ENCODE measurements at places on chromosomes 11 and 22.

DNA sequence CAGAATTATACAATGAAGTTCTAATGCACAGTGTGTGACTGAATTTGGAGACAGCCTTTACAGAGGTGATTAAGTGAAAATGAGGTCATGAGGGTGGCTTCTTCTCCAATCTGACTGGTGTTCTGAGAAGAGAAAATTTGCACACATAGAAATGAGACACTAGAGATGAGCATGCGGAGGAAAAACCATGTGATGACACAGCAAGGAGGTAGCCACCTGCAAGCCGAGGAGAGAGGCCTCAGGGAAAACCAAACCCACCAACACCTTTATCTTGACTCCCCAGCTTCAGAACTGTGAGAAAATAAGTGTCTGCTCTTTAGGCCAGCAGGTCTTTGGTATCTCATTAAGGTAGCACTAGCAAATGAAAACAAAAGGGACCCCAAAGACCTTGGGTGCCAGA is 93.2 kb downstream of the GGTLC2 start:
- DNase-seq = no peak

DNA sequence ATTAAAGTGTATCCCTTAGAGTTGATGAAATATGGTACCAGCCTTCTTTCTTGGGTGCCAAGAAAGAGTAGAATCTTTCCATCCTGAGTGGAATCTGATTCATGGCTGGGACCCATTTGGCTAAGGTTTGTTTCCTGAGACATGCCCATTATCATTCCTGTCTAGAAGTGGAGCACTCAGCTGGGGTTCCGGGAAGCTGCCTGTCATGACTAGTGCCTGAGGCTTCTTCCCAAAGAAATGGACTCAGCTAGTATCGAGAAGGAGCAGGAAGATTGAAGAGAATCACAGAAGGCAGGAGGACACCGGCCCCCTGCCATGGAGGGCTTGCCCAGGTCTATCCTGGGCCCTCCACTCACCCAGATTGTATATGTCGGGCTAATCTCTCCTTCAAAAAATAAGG is 57.6 kb downstream of the KREMEN1 start:
- DNase-seq = no peak

- no peak for DNase-seq
Observed at GRCh38 chr11:80307676-80308075, 866.8 kb upstream of the TENM4 start.

GRCh38 chr11:61732705-61733104 is 19.7 kb upstream of the MYRF start:
- no peak for DNase-seq

DNA sequence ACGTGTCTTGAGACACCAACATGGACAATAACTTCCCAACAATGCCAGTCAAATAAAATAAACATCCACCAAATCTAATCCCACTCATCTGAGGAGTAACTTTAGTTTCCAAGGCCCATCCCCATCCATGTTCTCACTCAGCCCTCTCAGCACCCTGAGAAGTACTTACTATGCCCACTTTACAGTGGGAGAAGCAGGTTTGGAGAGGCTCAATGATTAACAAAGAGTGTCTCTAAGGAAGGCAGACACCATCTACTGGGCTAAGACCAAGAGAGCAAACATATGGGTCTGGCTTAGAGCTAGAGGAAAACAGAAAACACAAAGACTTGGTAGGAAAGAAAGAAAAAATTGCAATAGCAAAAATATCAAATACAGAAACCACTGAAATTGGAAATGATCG is 11.3 kb downstream of the POLDIP3 start:
- DNase-seq = no peak

DNA sequence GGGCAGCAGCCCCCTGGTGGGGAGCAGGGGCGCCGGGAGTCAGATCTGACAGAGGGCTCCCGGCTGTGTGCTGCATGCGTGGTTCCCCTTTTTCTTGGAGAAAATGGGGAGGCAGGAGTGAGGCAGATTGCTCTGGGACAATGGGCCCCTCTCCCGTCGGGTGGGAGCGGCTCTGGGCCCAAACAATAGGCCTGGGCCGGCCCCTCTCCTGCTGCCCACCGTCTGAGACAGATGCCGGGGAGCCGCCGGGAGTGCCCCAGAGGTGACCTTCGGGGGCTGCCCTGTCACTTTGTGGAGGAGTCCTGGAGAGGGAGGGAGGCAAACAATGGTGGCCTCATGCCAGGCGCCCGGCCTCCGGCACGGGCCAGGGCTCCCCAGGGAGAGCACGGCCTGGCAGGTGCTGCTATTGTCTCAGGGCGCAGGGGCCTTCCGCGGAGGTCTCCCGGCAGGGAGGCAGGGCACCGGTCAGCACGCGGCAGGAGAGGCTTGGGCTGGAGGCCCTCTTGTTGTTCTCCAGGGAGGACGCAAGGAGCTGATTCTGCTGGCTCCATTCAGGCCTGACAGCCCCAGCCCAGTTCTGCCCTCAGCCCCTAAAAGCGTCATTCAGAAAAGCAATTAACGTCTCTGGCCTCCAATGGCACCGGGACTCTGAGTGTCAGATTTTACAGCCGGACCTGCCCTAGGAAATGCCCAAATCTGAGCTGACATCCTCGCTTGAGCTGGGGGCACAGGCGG is 44.8 kb downstream of the SMIM38 start:
- DNase-seq = no peak

GRCh38 chr11:85903406-85903805 is 48.2 kb downstream of the CCDC83 start:
- DNase-seq = no peak

GRCh38 chr22:30902496-30903357 is 65.8 kb downstream of the MORC2 start:
- DNase-seq = no peak

DNA sequence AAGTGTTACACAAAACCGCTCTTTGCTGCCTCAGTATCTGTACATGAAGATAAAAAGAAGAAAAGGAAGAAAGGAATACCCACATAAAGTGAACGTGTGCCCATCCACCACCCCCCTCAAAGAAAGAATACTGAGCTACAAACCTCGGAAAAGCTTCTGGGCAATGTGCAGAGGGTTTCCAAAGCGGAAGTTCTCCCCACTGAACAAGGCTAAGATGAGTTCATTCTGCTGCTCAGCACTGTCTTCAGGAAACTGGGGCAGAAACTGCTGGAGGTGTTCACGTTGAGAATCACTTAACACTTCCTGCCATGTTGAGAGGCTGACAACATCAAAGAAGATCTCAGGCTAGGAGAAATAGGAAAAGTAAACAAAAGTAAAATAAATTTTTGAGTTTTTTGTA is 6.9 kb downstream of the NFRKB start:
- no peak for DNase-seq

DNA sequence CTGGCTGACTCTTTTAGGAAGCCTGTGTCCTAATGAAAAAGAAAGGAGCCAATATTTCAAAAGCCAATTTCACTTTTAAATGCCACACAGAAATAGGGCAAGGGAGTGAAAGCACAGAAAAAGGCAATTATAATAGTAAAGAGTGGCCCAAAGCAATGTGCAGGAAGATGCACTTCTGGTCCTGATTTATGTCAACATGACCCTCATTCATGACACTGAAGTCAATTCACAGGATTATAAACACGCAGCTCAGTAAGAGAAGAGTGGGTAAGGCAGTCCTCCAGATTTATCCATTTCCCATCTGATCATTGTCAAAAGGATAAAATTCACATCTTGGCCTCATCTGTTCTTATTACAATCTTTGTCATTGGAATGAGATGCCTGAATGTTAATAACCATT is 1049.7 kb upstream of the RAG2 start:
- DNase-seq = no peak

DNA sequence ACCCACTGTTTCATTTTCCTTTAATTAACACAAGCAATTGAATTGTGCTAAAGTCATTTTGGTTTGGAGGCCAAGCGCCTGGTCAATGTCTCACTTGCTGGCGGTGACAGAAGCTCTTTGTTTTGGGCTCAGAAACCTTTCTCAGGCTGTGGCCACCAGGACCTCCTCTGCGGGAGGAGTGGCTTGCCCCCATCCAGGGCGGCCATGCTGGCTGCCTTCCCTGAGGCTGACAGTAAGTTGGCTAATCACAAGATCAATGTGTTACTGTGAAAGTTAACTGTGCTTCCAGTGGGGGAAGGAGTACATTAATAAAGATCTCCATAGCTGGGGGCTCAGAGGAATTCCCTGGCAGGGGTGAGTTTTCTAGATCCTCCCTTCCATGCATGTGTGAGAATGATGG is 1074.5 kb downstream of the NTM start:
- DNase-seq = no peak

DNA sequence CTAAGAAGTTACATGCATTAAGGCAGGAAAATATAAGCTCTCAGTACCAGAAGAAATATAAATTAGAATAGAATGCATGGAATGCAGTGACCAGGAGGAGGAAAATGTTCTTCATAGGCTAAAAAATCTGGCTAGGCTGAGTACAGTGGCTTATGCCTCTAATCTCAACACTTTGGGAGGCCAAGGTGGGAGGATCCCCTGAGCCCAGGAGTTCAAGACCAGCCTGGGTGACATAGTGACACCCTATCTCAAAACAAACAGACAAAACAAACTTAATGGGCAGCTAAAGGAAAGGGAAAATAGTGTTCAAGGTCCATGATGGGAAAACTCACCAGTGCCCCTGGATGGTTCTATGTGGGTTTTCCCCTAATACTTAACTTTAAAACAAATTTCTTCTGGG is 78.3 kb upstream of the RASSF10 start:
- DNase-seq = no peak

- DNase-seq = no peak
Observed at GRCh38 chr22:37640591-37641560, 1.4 kb downstream of the SH3BP1 start.

DNA sequence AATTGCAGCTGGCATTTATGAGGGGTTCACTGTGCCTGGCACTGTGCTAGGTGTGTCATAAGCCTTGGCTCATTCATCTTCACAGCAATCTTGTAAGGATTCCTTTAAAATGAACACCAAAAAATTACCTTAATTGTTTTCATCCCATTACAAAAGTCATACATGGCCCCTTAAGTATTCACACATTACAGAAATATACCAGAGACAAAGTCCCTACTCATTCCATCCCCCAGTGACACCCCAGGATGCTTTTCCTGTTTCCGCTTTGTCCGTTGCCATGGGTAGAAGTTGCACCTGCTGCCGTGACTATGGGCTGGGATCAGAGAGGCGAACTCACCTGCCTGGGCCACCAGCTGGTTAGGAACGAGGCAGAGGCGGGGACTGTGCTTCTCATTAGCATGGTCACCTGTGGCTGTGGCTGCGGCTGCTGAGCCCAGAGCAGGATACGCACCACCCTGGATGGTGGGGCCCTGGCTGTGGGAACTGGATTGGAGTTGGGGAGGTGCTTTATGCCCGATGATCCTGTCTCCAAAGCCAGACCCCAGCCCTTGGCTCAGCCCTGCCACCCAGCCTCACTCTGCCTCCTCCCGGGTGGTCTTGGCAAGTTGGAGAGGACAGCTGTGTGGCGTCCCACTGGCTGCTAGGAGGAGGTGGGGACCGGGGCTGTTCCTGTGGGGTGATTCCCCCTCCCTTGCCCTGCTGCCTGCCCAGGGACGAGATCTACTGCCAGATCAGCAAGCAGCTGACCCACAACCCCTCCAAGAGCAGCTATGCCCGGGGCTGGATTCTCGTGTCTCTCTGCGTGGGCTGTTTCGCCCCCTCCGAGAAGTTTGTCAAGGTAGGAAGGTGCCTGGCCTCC is 60.8 kb downstream of the MYO7A start:
- no peak for DNase-seq

DNA sequence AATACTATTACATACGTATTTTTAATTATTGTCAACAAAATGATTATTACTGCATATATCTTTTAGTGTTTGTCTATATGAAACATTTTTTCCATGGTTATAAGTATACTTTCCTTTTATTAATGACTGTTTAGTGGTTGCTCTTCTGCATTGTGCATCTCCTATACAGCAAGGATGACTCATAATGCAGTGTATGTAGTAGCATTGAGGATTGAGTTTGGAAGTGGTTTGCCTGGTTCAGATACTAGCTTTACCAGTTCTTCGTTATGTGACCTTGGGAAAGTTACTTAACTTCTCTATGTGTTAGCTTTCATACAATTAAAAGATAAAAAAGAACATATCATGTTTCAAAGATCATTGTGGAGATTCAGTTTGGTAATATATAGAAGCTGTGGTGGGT is 44.1 kb downstream of the CHORDC1 start:
- no peak for DNase-seq

GRCh38 chr11:1156506-1157340 is 1.0 kb upstream of the MUC5AC start:
- DNase-seq = no peak

DNA sequence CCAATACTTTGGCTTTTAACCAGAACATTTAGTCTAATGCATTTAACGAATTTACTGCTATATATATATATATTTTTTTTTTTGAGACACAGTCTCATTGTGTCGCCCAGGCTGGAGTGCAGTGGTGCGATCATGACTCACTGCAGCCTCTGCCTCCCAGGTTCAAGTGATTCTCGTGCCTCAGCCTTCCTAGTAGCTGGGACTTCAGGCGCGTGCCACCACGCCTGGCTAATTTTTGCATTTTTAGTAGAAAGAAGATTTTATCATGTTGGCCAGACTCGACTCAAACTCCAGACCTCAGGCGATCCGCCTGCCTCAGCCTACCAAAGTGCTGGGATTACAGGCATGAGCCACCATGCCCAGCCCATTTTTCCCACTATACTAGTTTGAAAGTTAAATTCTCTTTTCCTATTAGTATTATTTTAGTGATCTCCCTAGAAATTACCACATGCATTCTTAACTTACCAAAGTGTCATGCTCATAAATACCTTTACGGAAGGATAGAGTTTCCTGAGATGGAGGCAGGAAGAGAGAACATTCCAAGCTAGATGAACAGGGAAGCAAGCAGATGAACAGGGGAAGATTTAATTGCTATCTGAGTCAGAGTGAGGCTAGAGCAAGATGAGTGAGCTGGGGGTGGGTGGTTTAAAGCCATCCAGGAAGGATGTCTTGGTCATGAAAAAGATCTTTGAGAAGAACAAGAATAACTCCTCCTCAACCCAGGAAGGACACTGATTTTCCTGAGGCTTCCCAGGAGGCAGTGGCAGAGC is 4.4 kb upstream of the PGAP2 start:
- DNase-seq = no peak

- DNase-seq = no peak
Observed at GRCh38 chr11:95586661-95587060, 202.9 kb downstream of the FAM76B start.

DNA sequence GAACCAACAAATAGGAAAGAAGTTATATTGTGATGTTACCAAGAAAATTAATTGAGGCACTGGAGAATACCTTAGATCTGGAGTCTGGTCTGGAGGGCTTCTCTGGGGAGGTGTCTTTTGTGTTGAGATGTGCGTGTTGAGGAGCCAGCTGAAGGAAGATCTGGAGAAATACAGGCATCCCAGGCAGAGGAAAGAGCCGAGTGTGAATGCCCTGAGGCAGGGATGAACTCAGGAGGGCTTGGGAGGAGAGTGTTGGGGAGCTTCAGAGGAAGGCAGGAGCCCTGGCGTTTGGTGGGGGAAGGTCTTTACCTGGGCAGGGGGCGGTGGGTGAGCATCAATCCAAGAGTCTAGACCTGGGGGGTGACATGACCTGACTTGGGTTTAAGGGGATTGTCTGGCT is 13.1 kb downstream of the SYNGR1 start:
- no peak for DNase-seq

- no peak for DNase-seq
Observed at GRCh38 chr22:33908171-33909074, 11.9 kb downstream of the LARGE1 start.

GRCh38 chr22:22210375-22210774 is 34.2 kb upstream of the VPREB1 start:
- DNase-seq = no peak

All from NCI-H1930 (cell line).